ENCODE measurements at places on chromosomes 3 and 15.

DNA sequence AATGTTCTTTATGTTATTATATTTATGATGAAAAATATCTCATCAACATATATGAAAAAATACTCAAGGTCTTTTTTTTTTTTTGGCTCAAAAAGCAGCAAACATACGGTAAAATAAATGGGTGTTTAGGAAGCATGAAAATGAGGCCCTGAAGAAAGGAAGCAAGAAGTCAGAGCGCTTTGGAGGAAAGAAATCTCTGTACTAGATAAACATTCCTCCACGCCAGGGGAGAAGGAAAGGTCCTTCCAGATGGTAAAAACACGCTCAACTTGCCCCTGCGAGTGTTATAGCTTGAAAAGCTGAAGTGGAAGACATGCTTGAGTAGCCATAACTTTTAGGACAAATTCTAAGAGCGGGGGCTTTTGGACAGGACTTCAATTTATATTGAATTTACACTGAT is 52.9 kb downstream of the FEM1B start:
- no peak for DNase-seq

GRCh38 chr3:141921316-141921715 is 44.9 kb downstream of the ATP1B3 start:
- DNase-seq, result no peak

GRCh38 chr3:191051037-191051436 is 148.0 kb upstream of the OSTN start:
- DNase-seq, result no peak

GRCh38 chr15:73305331-73306211 is 63.2 kb downstream of the HCN4 start:
- DNase-seq, result no peak

DNA sequence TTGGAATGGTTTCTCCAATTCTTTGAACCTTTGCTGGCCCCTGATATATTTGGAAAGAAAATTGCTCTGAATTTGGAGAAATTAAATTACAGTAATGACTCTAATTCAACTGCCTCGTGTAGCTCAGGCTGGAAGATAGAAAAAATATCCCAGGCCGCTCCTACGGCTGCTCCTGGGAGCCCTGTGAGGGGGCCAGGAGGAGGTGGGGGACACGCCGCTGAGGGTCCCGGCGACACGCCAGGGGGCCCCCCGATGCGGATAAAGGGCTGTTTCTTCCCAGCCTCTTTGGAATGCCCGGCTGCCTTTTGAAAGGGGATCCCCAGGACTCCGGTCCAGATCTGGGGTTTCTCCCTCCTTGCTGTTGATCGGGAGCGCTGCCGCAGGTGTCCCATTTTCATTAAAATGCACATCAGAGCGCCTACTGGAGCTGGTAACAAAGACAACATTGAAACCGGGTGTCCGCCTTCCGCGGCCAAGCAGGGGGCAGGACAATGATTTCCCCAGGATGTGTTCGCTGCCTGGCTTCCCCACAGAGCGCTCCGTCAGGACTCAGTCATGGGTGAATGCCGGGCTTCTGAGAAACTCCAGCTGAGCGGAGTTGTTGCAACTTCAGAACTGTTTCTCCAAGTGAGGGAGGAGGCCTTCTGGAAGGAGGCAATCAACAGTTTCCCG is 200.1 kb upstream of the KBTBD8 start:
- DNase-seq, result peak; percentile 13

GRCh38 chr15:40047415-40048210 is 8.6 kb upstream of the SRP14 start:
- DNase-seq, result no peak

GRCh38 chr3:28743831-28744230 is 395.2 kb upstream of the AZI2 start:
- no peak for DNase-seq

GRCh38 chr3:139318826-139319225 is 25.0 kb upstream of the MRPS22 start:
- no peak for DNase-seq

DNA sequence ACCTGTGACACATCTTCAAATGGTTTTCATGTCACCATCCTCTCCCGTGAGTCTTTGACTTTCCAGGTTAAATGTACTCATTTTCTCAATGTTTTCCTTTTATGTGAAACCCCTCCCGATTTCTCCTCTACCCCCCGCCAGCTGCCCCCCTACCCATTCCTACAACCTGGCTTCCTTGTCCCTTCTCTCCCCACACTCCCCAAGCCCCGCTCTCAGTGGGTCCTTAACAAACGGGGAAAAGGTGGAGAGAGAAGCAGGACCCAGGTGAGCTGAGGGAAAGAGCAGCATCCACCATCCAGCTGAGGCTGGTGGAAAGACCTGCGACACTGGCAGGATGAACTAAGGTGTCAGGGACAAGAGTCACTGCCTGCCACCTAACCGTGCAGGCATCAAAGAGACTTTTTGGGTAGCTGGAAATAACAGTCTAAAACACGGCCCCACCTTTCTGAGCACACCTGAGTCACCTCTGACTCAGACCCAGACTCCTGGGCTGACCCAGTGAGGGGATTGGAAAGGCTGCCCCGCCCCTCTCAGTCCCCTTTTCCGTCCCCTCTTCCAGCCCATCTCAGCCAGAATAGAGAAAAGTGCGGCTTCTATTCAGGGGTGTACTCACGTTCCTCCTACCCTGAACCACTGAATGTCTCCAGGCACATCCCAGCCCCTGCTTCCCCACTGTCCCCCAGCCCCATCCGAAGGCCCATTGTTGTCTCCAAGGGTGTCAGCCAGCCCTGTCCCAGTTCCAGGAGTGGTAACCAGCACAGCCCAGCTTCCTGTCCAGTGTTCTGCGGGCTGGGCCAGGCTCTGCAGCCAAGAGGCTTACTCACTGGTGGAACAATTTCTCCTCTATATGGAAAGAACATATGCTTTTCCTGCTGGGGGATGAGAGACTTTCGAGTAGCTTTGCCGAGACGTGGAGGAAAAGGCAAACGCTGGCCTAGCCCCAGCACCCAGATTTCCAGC is 20.4 kb downstream of the ISG20 start:
- no peak for DNase-seq

DNA sequence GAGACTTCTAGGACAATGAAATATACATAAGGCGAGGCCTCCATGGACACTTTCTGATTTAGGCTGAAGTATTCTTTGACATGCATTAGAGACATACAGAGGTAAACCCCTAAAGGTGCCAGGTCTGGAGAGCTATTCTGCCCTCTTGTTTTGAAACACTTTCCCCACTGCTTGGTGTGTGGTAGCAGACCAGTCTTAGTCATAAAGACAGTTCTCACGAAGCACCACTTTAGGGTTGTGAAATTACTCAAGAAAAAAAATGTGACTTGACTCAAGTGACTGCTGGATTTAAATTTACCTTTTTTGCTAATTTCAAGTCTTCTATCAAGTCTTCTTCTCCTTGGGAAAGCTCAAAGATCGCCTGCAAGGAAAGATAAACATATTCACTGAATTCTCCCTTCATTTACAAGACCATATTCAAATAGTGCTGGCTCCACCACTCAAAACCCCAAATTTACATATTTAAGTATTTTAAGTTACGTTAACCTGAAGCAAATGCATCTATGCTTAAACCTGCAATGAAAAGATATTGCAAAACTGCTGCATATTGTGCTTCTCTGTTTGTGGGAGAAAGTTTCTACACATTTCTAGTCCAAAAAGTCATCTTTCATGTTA is 48.4 kb downstream of the ARHGEF3 start:
- no peak for DNase-seq

DNA sequence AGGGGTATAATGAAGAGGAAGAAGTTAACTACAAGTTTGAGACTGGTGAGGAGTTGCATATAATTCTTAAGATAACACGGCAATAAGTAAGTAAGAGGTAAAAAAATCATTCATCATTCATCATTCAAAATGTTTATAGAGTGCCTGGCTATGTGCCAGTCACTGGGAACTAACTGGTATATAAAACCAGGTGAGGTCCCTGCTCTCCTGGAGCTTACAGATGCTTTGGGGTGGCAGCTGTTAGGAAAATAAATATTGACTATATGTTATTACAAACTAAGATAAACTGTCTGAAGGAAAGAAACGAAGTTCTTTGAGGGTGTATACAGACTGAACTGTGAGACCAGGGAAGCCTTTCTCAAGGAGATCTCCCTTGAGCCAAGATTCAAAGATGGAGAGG is 2.9 kb downstream of the CASR start:
- no peak for DNase-seq

GRCh38 chr15:28098360-28098765 is 752 bp downstream of the OCA2 start:
- DNase-seq, result no peak

GRCh38 chr3:178308771-178309170 is 227.5 kb upstream of the KCNMB2 start:
- no peak for DNase-seq

GRCh38 chr15:64187396-64188191 is 24.8 kb upstream of the PPIB start:
- DNase-seq, result no peak

DNA sequence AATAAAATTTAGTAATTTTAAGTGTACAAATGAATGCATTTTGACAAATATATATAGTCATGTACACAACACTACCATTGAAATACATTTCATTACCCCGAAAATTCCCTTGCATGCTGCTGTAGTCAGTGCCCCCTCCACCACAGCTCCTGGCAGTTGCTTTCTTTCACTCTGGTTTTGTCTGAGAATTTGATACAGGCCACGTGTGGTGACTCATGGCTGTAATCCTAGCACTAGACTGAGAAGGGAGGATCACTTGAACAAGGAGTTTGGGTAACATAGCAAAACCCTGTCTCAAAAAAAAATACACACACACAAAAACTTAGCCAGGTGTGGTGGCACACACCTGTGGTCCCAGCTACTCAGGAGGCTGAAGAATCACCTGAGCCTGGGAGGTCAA is 65.4 kb downstream of the TFRC start:
- no peak for DNase-seq

GRCh38 chr3:64687781-64688604 is at the start of gene ADAMTS9:
TSS of gene ADAMTS9 (minus strand) at chr3:64688000. CDS start at chr3:64687657, 343 bp downstream.
- peak; percentile 48 for DNase-seq

GRCh38 chr15:57130956-57131355 is 212.5 kb downstream of the TCF12 start:
- no peak for DNase-seq

DNA sequence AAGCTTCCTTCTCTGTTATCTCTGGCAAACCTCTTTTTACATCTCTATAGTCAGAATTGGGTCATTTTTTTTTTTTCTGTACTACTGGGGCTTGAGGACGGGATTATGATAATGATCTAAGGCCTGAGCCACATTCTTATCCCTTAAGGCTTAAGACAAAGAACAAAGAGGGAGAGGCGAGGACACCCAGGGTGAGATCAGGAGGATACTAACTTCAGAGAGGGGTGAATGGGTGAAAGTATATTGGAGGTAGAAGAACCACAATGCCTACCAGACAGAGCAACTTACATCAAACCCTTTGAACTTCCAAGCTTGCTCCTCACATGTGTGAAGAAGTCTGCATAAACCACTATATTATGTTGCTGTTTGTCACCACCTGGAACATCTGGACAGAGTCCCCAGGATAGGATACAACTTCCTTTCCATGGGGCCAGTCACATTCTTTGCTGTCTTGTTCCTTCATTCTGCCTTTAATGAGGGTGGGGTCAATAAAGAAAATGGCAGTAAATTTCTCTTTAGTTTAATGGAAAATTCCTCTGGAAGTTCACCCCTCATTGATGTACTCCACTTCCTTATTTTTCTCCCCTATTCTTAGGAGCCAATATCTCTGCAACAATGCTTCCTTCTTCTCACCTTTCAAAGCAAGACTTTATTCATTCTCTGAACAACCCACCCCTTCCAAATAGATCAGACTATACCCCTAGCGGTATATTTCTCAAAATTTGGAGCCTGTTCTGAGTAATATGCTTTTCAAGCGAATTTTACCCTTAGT is 9.1 kb upstream of the PDCD6IP start:
- DNase-seq, result no peak

DNA sequence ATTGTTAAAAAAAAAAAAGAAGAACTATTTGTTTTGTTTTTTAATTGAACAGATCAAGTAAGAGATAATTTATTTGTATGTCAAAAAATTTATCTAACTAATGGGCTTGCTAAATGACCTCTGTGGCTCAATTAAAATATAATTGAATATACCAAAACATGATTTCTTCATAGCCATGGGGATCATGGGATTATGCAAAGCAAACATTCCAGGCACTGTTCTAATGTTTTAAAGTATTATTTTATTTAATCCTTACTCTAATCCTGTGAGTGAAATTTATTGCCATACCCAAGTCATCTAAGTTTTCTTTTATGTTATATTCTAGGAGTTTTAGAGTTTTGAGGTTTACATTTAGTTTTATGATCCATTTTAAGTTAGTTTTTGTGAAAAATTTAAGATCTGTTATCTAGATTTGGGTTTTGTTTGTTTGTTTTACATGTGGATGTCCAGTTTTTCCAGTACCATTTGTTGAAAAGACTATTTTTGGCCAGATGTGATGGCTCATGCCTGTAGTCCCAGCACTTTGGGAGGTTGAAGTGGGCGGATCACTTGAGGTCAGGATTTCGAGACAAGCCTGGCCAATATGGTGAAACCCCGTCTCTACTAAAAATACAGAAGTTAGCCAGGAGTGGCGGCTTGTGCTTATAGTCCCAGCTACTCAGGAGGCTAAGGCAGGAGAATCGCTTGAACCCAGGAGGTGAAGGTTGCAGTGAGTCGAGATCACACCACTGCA is 52.3 kb upstream of the CNOT10 start:
- DNase-seq, result no peak

- DNase-seq, result no peak
These were observed 300.1 kb downstream of the ROBO1 start for GRCh38 chr3:79467721-79468120.

DNA sequence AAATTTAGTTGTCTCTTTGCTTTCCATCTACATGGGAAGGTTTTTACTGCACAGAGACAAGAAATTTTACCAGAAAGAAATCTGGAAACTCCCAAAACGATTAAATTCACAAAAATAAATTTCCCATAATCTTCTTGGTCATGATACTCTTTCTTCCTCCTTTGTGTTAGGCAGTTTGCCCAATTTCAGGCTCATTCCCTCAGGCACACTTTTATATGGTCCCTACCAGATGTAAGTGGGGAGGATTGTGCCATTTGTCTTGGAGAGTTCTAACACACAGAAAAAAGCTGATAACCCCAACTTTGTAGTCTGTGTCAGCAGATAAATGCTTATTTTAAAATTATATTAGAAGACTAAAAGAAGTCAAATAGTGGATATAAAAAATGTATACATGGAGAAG is 49.1 kb upstream of the CCDC50 start:
- DNase-seq, result no peak

DNA sequence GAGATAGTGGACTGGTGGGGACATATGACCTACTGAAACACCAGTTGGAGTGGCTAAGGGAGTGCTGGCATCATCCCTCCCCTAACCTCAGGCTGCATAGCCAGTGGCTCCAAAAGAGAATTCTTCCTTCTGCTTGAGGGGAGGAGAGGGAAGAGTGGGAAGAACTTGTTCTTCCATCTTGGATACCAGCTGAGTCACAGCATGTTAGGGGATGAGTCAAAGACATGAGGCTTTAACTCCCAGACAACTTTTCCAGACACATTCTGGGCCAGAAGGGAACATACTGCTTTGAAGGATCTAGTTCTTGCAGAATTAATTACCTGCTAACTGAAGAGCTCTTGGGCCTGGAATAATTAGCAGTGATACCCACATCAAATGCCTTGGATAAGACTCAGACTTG is 36.8 kb upstream of the PEX5L start:
- DNase-seq, result no peak

Data from dorsolateral prefrontal cortex (tissue), 122 donors.